ENCODE measurements at places on chromosomes 7 and 10.
A peak's percentile ranks its signal among the peaks of the same experiment; 100 is the strongest.

DNA sequence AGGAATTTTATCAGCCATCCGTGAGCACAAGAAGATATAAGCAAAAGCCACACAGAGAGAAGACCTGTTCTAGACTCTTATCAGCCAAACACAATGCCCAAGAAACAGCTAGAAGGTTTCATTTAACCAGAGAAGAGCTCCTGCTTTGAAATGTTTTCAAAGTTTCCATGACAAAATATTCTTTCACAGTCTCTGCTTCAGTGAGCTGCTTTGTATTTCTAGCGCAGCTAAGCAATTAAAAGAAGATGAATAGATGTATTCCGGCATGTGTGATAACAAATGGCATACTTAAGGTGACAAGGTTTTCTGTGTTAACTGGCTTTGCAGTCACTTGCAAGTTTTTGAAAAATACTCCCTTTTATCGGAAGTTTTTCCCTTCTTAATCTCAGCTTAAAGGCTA is 78.9 kb upstream of the NXPH1 start:
- no peak for DNase-seq

DNA sequence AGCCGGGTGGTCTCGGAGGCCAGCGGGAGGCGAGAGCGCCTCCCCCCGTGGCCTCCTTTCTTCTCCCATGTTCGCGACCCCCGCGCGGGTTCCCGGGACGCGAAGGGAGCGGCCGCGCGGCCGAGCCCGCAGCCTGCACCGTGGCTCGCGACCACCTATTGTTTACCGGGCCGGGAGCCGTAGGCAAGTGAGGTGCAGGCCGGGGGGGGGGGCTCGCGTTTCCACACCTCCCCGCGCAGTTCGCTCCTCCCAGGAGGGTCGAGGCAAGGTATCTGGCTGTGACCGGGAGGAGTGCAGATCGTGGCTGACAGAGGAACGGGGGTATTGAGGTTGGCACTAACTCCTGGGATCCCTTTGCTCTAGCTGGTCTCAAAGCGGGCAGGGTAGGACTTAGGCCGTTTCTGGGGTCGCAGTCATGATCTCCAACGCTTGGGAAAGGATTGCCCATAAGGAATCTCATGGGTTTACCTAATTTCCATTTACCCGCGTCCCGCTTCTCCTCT is 734 bp downstream of the PTPN12 start:
- DNase-seq = peak; percentile 81

DNA sequence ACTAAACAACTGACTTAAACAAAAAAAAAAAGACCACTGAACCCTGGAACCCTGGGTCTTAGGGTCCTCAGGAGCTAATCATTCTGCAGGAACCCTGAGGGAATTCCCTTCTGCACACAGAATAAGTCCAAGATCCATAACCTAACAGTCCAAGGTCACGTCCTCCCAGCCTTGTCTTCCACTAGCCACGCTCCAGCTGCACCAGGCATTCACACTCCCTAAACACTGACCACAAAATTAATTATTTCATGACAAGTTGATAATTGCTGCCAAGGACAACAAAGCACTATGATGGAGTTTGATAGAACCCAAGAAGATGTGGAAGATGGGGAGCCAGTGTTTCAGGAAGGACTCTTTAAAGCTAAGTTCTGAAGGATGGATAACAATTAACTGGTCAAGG is 130.6 kb downstream of the SH3PXD2A start:
- DNase-seq = no peak

- no peak for DNase-seq
Observed at GRCh38 chr7:28473571-28474281, 61.4 kb downstream of the CREB5 start.

DNA sequence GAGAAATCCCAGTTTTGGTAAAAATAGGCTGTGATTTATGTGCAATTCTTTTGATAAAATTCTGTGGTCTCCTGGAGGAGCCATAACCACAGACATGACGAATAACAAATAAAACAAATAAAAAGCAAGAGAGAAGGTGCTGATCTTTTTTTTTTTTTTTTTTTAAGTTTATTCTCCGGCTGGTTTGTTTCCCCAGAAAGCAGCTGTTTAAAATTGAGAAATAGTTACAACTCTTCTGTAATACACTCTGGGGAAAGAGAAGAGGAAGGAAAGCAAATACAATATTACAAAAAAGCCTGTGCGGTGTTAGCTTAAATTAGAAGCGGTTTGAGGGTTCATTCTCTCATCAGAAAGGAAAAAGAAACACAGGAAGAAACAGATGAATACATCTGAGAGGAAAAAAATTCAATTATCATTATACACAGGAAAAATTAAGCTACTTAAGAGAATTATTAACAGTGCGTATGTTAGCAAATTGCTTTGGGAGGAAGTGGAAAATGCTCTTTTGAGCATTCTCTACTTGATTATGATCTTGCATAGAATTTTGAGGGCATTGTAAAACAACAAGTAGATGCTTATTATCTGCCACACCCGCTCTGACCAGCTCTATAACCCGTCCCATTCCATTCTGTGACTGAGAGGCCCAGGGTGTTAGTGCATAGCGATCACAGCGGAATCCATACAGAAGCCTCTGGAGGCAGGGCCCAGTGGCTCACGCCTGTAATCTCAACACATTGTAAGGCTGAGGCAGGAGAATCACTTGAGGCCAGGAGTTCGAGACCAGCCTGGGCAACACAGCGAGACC is 40.6 kb upstream of the WAC start:
- no peak for DNase-seq

DNA sequence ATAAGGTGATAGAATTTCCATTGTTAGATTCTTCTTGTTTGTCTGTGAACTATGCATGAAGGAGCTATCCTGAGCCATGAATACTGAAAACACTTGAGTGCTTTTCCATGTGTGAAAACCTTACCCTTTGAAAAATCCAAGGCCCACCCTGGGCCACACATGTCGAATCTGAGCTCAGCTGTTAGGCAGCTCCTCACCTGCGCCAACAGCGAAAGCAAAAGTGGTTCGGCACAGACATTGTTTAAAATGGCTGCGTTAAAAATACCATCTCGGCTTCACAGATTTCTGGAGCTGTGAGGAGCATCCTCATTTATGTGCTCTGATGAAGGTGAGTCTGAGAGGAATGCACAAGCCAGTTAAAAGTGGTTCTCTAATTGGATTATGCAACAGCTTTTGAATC is 137.7 kb downstream of the NEUROD6 start:
- peak; percentile 81 for DNase-seq

- DNase-seq = no peak
Observed at GRCh38 chr7:79055722-79056415, 397.6 kb downstream of the MAGI2 start.

- DNase-seq = no peak
Observed at GRCh38 chr10:43952760-43953159, 304.1 kb upstream of the ZNF32 start.

DNA sequence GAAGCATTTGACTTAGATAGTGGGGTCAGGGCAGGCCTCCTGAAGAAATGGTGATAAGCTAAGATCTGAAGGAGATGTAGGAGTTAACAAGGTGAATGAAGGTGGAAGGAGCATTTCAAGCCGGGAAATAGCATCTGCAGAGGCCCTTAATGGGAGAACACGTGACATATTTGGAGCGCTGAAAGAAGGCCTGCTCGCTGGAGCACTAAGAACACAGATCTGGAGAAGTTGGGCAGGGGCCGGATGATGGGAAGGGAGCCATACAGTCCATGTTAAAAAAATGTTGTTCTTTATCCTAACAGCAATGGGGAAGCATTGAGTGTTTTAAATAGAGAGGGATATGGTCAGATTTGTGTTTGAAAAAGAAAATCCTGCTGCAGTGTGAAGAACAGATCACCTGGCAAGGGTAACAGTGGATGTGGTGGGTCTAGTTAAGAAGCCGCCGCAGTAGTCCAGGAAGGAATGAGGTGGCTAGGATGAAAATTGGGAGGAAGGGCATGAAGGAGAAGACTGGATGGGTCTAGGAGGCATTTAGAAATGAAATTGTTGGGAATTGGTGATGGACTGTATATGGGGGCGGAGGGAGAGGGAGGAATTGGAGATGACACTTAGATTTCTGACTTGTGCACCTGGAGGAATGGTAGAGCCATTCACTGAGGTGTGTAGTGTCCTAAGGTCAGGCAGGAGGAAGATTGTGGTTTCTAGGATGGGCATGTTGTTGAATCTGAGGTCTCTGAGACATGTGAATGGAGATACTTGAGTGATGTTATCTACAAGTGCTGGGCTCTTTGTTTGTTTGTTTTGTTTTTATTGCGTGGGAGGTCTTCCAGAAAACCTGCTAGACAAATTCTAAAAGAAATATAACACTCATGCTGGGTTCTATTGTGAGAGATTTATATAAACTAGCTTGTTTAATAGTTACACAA is 58.4 kb downstream of the MET start:
- DNase-seq = no peak

DNA sequence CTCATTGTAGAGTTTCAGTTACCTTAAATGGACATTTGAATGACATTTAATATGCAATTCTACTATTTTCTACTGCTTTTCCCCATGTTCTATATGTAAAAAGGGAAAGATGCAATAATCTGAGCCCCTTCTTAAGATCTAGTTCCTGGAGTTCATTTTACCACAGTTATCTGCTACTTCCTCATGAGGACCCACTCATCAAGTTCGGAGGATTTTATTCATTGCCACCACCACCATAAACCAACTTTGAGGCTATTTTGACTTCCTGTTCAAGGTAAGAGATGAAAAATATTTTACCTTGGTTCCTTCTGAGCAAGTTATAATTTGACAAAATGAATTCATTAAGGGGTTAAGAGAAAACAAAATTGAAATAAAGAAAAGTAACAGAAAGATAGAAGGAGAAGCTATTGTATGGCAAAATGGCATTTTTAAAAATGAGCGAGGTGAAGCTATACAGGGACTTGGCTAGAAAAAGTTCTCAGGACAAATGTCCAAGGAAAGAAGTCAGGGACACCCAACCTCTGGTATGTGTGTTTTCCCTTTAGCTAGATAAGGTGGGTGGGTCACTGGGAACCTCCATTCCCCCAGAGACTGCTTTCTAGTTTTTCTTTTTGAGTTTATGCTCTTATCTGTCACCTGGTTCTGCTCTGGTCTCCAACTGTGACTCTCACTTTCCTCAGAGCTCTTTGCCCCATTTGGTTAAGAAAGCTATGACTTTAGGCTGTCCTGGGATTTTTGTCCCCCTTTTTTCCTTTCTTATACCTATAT is 14.9 kb upstream of the FAM3C start:
- DNase-seq = no peak

GRCh38 chr10:31926160-31926559 is 2.5 kb downstream of the ARHGAP12 start:
- DNase-seq = no peak

- no peak for DNase-seq
Observed at GRCh38 chr10:87915406-87915805, 52.0 kb downstream of the PTEN start.

DNA sequence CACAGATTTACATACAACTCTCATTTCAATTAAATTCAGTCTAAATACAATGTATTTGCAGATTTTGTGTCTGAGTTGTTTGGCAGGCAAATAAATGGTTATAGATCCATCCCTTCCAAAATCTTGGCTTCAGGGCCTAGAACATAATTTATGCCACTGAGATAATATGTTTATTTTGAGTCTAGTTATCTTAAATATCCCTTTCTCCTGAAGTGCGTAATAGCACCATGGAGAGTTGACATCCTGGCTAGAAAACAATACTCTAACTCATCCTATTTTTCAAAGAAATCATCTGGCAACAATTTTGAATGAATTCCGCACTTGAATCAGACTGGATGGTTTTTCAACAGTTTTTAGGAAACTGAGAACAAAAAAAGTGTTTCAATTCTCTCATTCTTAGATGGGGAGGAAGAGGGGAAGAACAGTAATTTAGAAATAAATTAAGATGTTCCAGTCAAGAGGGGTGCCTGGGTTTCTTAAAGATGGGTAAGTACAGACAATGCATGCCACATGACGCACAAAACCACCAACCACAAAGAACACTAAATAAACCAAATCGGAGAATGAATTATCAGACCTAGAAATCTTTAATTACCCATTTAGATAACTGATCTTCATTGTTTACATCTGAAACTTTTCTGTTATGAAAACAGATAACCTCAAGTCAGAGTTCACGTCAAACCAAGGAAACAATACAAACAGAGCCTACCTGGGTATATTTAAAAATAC is 228.7 kb upstream of the PTN start:
- no peak for DNase-seq

- no peak for DNase-seq
Observed at GRCh38 chr10:112379635-112380296, 5.8 kb downstream of the ACSL5 start.

DNA sequence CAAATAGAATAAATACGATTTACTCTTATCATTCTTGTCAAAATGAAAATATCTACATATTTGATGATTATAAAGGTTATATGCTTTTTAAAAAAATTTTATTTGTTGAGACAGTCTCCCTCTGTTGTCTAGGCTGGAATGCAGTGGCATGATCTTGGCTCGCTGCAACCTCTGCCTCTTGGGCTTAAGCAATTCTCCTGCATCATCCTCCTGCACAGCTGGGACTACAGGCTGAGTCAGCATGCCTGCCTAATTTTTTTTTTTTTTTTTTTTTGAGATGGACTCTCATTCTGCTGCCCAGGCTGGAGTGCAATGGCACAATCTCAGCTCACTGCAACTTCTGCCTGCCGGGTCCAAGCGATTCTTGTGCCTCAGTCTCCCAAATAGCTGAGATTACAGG is 48.9 kb downstream of the PUS7 start:
- DNase-seq = no peak

GRCh38 chr10:5503477-5503835 is 4.1 kb upstream of the CALML5 start:
- no peak for DNase-seq

DNA sequence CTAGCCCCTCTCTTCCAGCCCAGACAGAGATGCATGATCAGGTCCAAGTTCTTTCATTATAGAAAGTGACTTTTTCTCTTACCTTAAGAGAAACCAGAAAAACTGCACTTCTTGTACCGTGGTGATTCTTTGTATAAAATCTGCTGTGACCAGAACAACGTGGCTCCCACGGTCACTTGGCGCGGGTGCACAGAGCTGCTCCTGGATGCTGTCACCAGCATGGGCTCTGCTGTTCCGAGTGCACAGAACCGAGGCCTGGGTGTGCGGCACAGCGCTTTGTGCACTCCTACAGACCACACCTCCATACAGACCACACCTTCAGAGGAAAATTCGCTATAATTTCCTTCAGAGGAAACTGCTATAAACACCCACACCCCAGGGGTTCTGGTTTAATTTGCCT is 26.0 kb downstream of the VIPR2 start:
- no peak for DNase-seq

DNA sequence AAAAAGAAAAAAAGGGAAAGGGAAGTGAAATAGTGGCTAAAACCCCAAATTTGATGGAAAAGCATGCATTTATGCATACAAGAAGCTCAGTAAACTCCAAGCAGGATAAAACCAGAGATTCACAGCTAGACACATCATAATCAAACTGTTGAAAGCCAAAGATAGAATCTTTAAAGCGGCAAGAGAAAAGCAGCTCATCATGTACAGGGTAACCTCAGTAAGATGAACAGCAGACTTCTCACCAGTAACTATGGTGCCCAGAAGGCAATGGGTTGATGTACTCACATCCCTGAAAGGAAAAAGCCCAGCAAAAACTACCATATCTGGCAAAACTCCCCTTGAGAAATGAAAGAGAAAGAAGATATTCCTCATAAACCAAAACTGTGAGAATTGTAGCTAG is 60.4 kb downstream of the TPST1 start:
- DNase-seq = no peak
